Stimulated activated CD8-positive, alpha-beta memory T cell treated with anti-CD3 and anti-CD28 coated beads, Interleukin-7, amount 100 ng/mL, for 1 hour (primary cell): ENCODE measurements at places on chromosomes 7 and 10.

GRCh38 chr10:124096494-124096893 is 3.1 kb upstream of the CHST15 start:
- no peak for DNase-seq

DNA sequence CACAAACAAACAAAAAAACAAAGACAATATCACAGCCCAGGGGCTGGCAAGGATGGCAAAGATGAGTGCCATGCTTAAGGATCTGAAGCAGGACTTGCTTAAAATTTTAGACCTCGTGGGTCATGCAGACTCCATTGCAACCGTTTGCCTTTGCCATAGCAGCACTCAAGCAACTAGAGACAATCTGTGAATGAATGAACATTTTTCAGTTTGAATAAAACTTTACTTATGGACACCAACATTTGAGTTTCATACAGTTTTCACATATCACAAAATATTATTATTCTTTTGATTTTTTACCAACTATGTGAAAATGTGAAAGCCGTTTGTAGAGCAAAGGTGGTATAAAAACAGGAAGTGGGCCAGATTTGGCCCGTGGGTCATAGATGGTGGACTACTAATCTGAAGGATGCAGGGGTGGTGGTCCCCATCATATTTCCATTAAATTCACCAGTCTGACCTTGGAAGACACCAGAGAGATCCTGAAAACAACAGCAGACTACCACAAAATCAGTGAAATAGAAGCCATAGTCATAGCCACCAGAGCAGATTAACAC is 8.3 kb upstream of the RBM17 start:
- DNase-seq: no peak

- DNase-seq: no peak
These were observed 627.8 kb upstream of the CNTNAP2 start for GRCh38 chr7:145488816-145489215.

- no peak for DNase-seq
These were observed 164.6 kb downstream of the LRRN3 start for GRCh38 chr7:111255576-111255975.

DNA sequence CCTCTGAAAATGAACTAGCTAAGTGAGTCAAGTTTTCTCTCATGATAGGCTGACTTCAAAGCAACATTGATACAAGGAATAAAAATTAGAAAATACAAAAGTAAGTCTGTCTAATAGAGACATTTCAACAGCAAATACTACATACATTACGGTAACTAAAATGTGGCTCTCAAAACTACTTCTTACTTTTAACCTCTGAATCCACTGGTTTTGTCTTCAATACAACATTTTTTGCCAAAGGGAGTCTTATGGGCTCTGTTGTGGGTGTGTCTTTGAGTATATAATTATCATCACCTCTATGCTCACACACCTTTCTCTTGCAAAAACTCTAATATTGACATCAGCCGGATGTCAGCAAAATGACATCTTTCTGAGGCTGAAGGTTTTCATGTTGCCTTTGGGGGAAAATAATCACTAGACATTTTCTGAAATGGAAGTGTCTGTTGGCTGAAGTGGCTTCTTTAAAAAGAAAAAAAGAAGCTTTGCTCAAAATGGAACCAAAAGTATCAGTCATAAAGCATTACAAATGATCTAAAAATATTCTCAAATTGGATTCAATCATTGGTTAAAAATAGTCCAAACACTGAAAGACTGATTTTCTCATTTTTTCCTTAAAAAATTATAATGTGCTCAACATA is 41.8 kb upstream of the FAM133B start:
- DNase-seq: no peak

DNA sequence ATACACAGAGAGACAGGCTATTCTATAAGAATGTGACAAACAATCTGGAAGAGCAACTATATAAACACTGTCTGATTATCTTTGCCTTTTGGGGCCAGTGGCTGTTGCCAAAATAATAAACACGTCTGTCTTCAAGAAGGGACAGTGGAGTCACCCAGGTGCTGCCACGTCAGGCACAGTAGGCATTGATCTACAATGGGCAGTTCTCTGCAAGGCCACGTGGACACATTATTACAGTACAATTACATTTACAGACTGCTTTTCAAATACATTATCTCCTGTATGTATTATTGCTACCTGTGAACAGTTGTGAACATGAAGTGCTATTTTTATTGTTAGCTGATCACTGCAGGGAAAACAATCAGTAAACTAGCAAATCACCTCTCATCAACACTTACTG is 14.0 kb downstream of the DNMBP start:
- DNase-seq: no peak

DNA sequence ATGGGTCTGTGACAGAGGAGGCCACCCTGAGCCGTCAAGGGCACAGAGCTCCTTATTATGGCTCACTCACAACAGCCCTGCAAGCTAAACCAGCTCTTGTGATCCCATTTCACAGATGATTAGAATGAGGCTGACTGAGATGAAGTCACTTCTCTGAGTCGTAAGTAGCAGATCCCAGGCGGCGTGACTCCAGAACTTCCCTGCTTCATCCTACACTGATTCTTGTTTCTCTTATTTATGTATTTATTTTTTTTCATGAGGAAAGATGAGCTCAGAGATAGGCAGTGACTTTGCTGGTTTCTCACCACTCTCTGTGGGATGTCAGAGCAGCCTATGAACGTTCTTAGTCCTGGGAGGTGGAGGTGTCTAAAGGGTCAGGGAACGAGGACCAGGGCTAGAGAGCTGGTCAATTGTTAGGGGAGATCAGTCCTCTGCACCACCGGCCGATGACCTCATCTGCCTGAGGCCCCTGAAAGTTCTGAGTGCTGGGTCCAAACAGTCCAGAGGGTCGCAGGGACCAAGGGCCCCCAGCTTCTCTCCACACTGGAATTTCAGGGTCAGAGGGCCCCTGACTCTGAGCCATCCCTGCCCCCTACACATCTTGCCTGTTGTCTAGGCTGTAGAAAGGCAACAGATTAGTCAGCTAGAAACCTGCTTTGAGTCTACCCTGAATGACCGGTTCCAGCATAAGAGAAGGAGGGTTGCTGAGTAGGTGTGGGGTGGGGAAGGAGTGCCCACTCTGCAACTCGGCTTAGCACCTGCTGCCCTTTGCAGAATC is 17.9 kb downstream of the CLRN3 start:
- no peak for DNase-seq

DNA sequence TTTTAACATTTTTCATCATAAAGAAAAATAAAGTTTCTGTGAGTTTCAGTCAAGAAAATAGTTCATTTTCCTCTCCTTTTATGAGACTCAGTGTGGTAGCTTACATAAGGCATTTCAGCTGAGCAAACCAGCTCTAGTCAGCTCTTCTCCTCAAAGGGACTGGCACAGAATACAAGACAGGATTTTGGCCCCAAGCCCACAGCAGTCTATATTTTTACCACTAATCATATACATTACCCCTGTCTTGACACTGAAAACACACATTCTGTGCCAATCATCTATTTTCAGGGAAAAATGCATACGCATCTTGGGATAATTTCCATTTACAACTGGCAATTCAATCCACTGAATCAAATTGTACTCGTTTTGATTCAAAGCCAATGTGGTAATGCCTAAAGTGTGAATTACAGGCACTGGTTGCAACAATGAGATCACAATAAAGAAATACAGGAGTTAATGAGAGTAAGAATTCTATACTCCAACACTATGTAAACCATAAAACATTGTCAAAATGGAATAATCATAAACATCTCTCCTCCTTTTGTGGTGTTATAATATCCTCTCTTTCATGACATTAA is 186.4 kb downstream of the CACNA2D1 start:
- DNase-seq: no peak

GRCh38 chr7:12985752-12986151 is 298.3 kb downstream of the ARL4A start:
- DNase-seq: no peak

- DNase-seq: no peak
These were observed 134.6 kb downstream of the GRM3 start for GRCh38 chr7:86778271-86778670.

DNA sequence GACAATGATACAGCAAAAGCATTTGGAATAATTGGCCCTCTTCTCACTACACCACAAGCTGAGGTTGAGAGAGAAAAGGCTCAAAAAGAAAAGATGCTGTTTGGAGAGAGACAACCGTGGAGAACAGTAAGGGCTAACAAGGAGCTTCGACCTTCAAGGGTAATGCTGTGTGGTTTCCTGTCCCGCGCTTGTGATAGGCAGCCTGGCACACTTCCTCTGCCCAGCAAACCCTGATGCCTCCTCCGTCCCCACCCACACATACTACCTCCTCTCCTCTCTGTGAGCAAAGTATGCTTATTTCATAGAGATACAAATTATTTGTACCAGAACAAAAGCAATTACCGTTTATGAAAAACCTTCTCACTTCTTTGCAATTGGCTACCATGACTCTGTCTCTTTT is 755.4 kb downstream of the KCNMA1 start:
- no peak for DNase-seq

GRCh38 chr7:135707570-135707966 is 20.4 kb downstream of the SLC13A4 start:
- DNase-seq: no peak

GRCh38 chr7:106957766-106958165 is 86.7 kb upstream of the PRKAR2B start:
- no peak for DNase-seq

- no peak for DNase-seq
These were observed 58.6 kb downstream of the SND1 start for GRCh38 chr7:127710635-127711034.

DNA sequence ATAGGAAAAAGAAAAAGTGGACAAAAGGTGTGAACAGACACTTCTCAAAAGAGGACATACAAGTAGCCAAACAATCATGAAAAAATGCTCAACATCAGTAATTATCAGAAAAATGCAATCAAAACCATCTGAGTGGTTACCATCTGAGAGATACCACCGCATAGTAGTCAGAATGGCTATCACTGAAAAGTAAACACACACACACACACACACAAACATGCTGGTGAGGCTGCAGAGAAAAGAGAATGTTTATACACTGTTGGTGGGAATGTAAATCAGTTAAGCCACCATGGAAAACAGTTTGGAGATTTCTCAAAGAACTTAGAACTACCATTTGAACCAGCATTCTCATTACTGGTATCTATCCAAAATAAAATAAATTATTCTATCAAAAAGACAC is 145.7 kb downstream of the CYP26A1 start:
- no peak for DNase-seq

GRCh38 chr7:69951458-69951857 is 353.2 kb downstream of the AUTS2 start:
- DNase-seq: no peak

- no peak for DNase-seq
These were observed 17.8 kb upstream of the SDK1 start for GRCh38 chr7:3283130-3283704.

DNA sequence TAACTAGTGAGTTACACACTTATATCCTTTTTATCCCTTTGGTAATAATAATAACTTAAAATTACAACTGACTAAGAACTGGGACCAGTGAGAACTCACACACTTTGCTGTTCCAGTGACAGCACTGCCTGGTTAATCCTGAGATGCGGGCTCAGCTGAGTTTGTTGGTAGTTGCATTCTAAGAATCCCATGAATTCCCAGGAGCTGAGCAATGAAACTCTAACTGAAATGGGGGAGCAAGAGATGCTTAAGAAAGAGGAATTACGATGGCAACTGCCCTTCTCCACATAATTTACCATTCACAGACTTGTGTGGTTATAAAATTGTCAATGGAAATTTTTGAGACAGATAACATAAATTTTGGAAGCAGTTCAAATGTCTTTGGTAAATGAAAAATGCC is 659.4 kb downstream of the MAGI2 start:
- no peak for DNase-seq

DNA sequence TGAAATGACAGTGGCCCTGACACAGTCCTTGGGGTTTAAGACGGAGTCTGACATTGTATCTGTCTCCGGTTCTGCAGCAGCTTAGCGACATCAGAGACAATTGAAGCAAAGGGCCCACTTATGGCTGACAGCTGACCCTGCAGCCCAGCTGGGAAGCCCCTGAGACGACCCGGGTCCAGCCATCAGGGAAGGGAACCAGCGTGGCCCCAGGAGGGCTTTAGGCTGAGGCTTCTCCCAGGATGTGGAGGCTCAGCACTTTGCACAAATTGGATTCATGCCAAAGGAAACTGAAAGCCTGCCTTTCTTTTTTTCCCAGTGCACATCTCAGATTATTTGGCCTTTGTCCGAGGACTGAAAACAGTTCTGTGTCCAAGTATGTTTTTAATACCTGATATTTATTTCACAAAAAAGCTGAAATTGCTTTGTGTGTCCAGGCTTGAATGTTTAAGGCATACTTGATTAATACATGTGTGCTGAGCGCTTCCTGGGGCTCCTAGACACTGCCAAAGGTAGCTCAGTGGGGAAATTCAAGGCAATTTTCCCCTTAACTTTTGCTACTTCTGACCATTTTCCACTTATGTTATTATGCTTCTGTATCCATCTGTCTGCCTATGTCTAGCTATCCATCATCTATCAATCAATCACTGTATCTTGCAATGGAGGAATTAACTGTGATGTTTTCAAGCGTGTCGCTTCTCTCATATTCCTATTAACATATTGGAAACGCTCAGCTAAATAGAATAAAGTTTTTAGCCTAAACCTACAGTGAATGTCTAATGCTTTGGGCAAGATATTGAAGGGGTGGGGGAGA is 34.8 kb downstream of the KLF6 start:
- no peak for DNase-seq

- DNase-seq: no peak
These were observed 1.2 kb downstream of the UBE3C start for GRCh38 chr7:157139810-157140510.

GRCh38 chr7:108266491-108266890 is 136.3 kb upstream of the LAMB4 start:
- DNase-seq: no peak

DNA sequence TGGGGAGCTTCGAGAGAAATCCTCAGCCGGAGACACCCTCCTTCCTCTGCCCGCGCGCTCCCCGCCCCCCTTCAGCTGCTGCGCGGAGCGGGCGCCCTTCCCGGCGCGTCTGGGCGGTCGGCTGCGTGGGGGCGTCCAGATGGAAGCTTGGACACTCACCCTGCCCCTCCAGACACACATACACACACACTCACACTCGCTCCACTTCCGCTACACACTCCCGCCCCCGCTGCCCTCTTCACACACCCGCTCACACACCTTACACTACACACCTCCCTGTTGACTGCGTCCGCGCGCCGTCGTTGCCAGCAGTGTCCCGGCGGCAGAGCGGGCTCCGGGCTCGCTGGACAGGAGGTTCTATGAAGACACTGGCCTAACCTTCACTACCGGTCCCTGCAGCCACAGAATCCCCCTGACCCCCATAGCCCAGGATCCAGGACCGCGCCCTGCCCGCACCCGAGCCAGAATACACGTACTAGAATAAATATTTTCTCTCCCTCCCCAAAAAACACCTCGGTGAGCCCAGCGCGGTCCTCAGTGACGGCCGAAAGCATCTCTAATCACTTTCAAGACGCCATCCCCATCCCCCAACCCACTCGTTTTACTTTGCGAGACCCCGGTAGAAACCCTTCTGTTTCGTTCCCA is 1.1 kb upstream of the EGR2 start:
- peak; percentile 40 for DNase-seq
